NCI-H1417 treated with DMSO at 0.1 percent for 48 hours (cell line): ENCODE measurements at places on chromosomes 3 and 15.

DNA sequence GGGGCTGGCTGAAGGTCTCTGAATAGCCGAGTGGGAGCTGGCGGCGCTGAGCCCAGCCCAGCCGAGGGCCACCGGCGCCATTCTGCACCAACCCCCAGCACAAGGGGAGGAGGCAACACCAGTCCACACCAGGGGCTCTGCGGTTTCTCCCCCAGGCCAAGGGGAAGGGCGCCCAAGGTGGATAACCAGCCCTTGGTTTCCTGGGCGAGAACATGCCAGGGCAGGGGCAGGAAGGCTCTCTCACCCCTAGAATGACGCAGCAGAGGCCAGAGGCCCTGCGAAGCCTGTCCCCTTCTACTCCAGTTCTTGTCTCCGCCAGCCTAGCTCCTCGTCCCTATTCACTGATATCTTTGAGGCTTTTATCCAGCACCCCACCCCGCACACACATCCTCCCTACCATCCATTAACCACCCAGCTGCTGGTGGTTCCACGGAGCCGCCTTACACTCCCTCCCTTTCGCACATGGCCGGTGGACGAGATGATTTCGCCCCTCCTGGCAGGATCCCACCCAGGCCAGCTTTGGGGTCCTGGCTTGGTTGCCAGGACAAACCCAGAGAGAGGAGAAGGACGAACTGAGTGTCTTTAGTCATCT is 1.3 kb downstream of the RBPMS2 start:
- no peak for DNase-seq

- no peak for DNase-seq
Observed at GRCh38 chr3:171290680-171291079, 169.5 kb downstream of the TNIK start.

GRCh38 chr15:62561059-62561519 is 396.0 kb upstream of the C2CD4B start:
- DNase-seq = no peak

GRCh38 chr3:11221818-11222415 is 50.3 kb upstream of the ATG7 start:
- DNase-seq = no peak

DNA sequence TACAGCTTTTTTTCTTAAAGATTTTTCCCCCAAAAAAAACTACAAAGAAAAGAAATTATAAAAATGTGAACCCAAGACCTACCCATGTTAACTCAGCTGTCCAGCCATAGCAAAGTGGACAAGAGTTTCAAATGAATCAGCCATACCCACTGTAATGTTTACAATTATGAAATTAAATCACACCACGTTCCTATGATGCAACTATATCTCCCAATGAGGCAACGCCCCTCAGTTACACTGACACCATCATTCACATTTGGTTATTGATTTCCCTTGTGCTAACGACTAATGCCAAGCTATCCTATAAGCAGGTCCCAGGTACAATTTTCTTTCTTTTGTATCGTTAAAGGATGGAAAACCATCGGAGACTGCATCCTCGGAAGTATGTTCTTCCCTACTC is 115.1 kb upstream of the ICE2 start:
- no peak for DNase-seq

DNA sequence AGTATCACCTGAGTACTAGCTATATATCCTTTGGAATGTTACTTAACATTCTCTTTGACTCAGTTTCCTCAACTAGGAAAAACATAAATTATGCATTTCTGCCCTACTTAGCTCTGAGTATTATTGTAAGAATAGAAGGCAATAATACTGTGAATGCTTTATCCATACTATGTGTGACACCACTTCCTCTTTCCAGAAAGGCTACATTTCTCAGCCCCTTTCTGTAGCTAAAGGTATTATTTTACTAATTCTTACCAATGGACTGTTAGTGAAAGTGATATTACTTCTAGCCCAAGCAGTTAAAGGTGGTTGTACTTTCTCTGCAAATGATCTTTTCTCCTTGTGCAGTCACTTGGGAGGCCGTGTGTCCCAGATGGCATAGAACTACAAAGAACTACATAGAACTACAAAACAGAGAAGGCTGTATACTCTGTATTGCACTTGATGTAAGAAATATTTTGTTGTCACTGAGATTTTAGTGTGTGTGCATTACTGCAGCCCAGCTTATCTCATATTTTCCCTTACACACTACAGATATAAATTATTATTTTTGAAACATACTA is 35.1 kb downstream of the MYH15 start:
- DNase-seq = no peak
